A549 treated with RU486 at 1 μM for 4 hours (cell line): ENCODE measurements at places on chromosomes 7 and 10. TPM values are rescaled to one million over a fixed set of nuclear protein-coding genes. Genes with fewer than 3 reads are reported as not detected.

Gene ZPBP
- total RNA-seq, result not detected in 5 replicates

Gene KCND2
- total RNA-seq, result not detected in 5 replicates

Gene EPO
- total RNA-seq, result 0.07 to 0.23 TPM in 2 of 5 replicates, not detected in the others

Gene SNX8
- total RNA-seq, result 40.8 to 76.4 TPM (median 64.0 TPM) in 5 replicates

Gene AKR1C4
- total RNA-seq, result 0.10 to 0.41 TPM (median 0.30 TPM) in 5 replicates

Gene NRG3
- not detected in 5 replicates for total RNA-seq

Gene ARID5B
- total RNA-seq, result 1.5 to 2.4 TPM (median 1.9 TPM) in 5 replicates

Gene HTR5A
- total RNA-seq, result not detected in 5 replicates
